ENCODE measurements at places on chromosomes 3 and 15.

DNA sequence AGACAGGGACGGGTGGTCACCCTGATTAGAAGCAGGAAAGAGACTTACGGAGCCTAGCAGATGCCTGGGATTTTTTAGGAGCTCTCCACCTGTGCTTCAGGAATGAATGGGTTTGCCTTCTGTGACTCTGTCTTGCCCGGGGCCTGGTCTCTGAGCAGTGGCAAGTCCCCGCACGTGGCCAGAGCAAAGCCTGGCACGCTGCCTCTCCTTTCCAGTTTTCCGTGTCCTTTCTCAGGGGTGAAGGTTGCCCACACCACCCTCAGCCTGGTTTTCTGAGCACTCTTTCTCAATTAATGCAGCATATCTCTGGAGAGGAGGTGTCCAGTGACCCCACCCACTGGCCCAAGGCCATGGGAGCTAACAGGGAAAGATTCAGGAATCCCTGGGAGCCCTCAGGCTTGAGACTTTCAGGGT is 14.5 kb upstream of the CHST14 start:
- DNase-seq, result no peak

- no peak for DNase-seq
Observed at GRCh38 chr15:60355148-60355857, 42.5 kb downstream of the ANXA2 start.

DNA sequence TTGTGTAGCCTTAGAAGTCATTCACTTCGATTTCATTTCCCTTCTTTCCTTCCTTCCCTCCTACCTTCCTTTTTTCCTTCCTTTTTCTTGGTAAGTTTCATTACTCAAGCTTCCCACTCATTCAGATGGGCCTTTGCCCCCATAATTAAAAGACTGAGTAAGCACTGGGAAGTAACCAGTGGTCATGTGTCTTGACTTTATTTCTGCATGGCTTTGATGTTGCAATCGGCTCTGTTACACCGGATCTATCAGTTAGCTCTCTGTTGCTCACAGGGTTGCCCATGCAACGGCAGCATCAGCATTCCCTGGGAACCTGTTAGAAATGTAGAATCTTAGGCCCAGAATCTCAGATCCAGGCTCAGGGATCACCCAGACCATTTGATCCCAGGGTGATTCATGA is 25.6 kb upstream of the LARS2 start:
- DNase-seq, result no peak

DNA sequence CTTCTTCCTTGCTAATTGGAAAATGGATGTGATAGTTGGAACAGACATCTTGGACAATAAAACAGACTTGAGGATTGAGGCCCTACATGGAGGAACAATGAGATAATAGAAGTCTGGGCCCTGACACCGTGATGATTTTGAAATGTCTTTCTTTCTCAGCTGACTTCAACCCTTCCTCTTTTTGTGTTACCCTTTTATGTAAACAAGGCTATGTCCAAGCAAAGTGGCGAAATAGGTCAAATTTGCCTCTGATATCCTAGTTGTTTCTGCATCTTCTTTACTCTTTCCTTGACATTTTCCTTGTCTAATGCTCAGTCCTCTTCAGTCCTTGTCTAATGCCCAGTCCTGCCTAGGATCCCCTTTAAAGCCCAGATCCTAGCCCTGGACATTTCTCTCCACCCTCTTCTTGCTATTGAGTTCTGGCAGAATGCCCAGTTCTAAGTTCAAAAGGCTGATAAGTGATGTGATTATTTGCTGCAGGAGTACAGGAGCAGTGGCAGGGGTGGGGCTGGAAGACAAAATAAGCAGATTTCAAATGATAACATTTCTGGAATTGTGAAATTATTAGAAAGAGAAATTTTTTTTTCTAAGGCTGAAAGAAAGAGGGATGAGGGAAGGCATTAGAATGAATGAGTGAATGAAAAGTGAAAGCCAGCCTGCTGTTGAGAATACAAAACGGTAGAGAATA is 6.5 kb upstream of the VPS8 start:
- no peak for DNase-seq

GRCh38 chr3:18988614-18989229 is 159.6 kb upstream of the KCNH8 start:
- no peak for DNase-seq

GRCh38 chr3:43523454-43524053 is 98.3 kb downstream of the ANO10 start:
- peak; percentile 11 for DNase-seq

- DNase-seq, result no peak
Observed at GRCh38 chr3:25967385-25967784, 177.5 kb downstream of the OXSM start.

GRCh38 chr3:123447749-123448517 is 957 bp downstream of the ADCY5 start:
- peak; percentile 46 for DNase-seq

- DNase-seq, result no peak
Observed at GRCh38 chr3:41328926-41329325, 129.6 kb downstream of the CTNNB1 start.

DNA sequence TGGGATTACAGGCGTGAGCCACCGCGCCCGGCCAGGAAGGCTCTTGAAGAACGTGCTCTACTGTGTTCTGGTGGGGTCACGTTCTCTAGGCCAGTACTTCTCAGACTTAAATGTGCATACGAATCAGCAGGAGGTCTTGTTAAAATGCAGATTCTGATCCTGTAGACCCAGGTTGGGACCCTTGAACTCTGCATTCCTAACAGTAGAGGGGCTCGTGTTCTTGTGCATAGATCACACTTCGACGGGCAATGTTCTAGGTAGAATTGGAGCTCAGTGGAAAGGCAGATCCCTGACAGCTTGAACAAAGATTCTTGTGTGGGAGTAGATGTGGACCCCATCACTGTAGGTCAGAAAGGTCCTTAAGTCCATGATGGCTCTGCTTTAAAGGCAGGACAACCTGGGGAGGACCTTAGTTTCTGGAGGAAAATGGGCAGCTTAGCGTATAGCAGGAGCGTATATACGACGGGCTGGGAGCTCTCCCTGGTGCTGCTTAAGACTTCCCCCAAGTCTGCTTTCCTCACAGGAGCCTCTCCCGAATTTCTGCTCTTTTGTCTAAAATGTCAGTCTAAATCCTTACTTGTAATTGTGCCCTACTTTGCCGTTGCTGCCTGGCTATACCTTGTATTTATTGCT is 16.9 kb upstream of the FAM81A start:
- no peak for DNase-seq

DNA sequence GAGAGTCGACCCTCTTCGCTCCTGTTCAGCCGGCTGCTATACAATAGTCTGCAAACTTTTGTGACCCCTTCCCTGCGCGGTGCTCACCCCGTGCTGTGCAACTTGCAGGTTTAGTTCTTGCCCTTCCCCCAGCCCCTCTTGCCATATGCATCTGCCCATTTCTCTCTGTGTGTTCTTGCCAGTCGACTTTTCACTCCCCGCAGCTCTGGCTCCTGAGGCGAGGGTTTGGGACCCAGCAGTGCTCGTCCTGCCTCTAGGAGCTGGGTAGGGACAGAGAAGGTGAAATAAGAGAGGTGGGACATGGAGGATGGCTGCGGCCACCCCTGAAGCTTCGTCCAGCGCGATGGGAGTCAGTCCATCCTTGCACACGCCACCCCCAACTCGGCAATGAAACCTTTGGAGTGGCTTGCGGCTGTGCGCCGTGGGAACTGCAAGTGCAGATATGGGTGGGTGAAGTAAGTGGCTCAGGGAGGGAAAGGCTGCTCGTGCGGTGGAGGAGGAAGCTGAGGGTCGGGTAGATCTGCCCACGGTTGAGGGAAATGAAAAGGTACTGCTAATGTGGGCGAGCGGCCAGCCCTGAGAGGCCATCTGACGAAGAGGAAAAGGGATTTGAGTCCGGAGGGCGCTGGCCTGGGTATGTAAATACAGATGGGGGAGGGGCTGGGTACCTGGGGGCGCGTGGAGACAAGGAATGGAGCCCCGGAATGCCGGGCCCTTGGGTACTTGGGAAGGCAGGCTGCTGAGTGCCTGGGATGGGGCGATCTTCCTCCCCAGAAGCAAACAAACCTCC is 1.0 kb downstream of the LRRC3B start:
- DNase-seq, result no peak

DNA sequence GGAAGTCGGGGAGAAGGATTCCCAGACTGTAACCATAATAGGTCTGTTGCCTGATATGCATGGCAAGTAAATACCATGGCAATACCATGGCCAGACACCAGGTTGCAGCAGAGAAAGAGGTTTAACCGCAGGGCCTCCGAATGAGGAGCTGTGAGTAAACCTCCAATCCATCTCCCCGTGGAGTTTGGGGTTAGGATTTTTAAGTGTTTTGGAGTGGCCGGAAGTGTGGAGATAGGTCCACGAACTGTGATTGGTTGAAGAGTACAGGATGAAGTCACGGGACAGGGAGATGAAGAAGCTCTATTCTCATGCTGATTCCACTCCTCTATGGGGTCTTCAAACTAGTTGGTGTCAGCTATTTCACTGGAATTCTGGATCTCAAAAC is 127.9 kb downstream of the ST8SIA2 start:
- no peak for DNase-seq

DNA sequence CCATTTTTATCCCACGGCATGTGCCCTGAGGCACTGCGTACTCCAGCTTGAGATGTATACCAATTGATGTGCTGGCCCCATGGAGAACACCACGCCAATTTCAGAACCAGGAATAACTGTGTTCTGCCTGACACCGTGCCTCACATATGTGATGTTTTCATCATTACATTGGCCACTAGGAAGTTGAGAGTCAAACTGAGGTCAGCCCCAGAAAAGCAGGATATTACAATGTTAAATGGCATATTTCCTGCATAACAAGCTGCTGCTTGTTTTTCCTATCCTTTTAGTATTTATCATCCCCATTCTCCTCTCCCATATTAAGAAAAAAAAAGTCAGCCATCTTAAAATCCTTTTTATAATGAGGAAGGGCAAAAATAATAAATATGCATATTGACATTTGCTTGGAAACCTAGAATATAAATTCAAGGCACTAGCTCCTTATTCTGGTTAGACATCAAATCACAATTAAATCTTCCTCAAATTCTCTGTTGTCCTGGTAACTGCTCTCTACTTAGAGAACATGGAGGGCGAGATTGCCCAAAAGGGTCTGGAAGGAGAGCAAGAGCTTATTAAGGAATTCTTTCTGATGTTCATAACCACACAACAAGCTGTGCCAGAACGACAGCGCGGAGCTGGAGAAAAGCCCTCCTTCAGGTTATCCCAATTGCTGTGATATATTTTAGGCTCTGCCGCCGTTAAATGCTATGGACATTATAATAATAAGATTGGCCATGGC is 112.6 kb downstream of the UACA start:
- no peak for DNase-seq

GRCh38 chr3:112491373-112491772 is 7.9 kb downstream of the BTLA start:
- DNase-seq, result no peak

DNA sequence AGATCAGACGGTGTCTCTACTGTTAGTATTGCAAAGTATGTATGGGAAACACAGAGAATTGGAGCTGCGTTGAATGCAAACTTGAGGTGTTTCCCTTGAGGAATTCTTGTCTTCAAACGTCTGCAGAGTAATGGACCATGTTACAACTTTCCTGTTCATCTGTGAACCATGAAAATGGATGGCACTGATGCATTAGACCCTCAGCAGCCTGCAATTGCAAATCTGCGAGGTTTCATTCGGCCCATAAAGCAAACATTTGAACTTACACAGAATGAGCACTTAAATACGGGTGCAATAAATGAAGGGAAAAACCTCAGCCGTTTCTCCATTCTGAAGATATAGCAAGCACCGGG is 49.7 kb downstream of the LRRN1 start:
- DNase-seq, result no peak

DNA sequence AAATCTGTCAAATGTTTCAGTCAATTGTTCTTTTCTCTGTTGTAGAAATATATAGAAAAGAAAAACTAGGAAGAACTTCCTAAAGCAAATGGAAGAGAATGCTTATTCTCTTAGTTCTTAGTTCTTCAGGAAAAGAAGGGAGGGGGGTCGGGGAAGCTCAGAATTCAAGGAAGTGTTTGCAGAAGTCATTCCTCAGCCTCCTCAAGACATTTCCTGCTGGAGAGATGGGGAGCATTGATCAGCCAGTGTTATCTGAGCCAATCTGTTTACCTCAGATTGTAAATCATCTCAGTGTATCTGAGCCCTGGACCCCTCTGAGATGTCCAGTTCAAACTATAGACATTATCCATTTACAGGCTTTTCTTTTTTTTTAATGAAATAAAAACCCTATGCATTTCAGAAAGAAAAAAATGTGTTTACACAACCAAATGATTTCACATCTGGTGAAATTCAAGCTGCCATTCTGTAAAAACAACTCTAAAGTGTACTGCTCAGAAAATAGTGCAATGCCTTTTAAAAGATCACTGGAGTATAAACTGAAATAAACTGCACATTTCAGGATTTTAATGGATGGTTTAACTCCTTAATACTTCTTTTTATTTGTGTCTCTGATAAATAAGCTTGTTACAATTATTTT is 460.7 kb downstream of the ROBO1 start:
- DNase-seq, result no peak

GRCh38 chr3:180359953-180360279 is 242.0 kb upstream of the TTC14 start:
- DNase-seq, result no peak

GRCh38 chr3:61986473-61986872 is 386.9 kb downstream of the FEZF2 start:
- no peak for DNase-seq

DNA sequence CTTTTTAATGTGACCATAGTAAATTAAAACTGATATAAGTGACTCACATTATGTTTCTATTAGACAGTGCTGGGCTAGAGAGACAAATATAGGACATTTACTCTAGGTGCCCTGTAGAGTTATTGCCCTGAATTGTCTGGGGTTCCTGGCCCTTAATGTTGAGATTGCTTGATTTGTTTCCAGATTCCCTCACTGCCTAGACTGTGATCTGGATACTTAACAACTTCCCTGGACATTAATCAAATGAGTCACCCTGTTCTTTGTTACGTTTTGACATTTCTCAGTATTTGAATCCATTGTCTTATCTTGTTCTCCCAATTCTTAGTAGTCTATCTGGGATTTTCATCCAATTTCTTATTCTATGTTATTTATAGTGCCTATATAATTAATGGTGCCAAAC is 65.8 kb downstream of the DTWD1 start:
- DNase-seq, result no peak

GRCh38 chr3:141442446-141442845 is 44.4 kb upstream of the RASA2 start:
- DNase-seq, result no peak

DNA sequence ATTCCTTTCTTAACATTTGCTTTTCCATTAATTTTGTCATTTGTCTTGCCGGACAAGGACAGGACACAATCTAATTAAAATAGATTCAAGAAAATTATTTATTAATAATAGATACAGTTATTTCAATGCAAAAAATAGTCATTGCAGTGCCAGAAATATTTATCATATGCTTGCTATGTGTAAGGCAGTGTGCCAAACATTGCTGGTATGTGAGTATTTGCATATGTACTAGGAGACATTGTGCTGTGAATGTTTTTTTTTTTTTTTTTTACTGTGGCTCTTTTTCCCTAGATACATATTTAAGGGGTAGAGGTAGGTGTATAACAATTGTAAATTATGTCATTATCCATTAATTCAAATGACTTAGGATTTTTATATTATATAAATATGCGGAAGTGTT is 23.3 kb downstream of the SPRED1 start:
- no peak for DNase-seq

Data from stimulated activated effector memory CD8-positive, alpha-beta T cell treated with anti-CD3 and anti-CD28 coated beads, Interleukin-12 subunit alpha, Interleukin-12 subunit beta, amount 100 ng/mL, for 72 hours (primary cell).